ENCODE measurements at places on chromosomes 5 and 9.

- DNase-seq = no peak
Observed at GRCh38 chr5:139671096-139671841, 23.1 kb downstream of the CXXC5 start.

GRCh38 chr5:116395226-116395625 is 179.4 kb downstream of the SEMA6A start:
- DNase-seq = no peak

DNA sequence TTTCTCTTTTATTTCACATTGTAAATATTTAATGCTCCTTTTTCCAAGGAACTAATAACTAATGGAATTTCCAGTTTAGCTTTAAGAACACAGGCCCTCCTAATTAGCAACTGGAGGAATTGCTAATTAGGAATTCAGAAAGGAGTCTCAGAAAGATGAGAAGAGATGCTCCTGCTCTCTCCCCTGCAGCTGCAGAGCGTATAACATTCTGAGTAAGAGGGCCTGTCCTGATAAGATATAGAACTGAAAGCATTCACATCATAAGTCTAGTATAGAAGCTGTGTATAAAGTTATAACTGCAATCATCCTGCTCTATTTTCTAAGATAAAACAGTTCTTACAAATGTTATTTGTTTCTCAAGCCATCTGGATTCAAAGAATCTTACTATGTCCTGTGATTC is 83.2 kb downstream of the DTWD2 start:
- no peak for DNase-seq

GRCh38 chr5:31362529-31362900 is 169.0 kb downstream of the CDH6 start:
- no peak for DNase-seq

DNA sequence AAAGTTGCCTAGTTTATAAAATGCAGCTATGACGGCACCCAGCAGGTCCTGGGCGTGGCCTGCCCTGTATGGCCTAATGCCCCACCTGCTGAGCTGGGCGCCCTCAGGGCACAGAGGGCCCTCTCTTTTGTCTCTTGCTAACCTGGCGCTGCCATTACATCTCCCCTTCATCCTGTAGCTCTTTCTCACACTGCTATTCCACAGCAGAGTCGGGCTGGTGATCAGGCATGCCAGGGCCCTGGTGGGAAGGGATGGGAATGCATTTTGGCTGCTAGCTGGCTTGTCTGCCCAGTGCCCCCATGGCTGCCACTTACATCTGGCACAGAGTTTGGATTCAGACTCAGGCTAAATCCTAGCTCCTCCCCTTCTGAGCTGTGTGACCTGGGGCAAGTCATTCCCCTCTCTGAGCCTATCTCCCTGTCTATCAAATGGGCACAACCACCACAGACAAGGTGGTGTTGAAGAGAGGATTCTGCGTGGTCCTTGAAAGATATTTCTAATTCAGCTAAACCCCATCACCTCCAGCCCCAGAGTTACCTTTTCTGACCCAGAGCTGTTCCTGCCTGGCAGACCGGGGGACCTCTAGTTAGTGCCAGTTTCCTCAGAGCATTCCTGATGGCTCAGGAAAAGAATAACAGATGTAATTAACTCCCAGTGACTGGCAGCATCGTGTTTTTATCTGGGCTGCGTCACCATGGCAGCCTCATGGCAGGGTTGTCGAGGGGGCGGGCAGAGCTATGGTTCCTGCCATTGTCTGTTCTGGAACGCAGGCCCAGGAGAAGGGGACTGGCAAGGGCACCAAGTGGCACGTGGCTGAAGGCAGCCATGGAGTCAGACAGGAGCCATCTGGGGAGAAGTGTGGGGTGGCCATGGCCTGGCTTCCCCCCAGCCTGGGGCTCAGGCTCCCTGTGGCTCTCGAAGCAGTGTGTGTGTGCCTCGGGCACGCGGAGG is 6.3 kb downstream of the PRR7 start:
- DNase-seq = peak; percentile 32
